CD8-positive, alpha-beta memory T cell (primary cell): ENCODE measurements at places on chromosomes 6 and 20. TPM values are rescaled to one million over a fixed set of nuclear protein-coding genes. Genes with fewer than 3 reads are reported as not detected.
A peak's percentile ranks its signal among the peaks of the same experiment; 100 is the strongest.

DNA sequence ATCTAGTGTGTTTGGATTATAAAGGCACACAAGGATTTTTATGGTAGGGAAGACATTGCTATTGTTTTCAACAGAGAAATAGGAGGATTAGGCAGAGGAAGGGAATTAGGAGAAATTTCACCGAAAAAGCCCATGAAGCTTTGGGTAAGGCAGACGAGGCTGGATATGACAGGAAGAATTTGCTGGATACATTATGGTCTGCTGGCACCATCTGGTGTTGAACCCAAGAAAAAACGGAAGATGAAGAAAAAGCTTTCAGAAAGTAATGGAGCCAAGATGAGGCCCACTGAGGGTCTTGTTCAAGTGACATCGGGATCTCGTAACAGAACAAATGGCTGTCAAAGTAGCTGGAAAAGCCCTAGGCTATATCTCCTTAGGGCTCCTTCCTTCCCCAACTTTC lies 56.5 kb downstream of the OR2J2 start:
- no peak overlapping the region for H3K4me3 ChIP-seq
- DNase-seq, result no peak
- no peaks in the 10 kb centered on the region for H3K4me1 ChIP-seq
- H3K27ac ChIP-seq, result no peak overlapping the region
- no peaks in the 10 kb centered on the region for H3K36me3 ChIP-seq

GRCh38 chr6:31822036-31822821 lies 5.3 kb upstream of the HSPA1B start:
- DNase-seq, result peak; percentile 63
- peak overlapping the region; percentile 93 for H3K27ac ChIP-seq
- H3K4me3 ChIP-seq, result peak overlapping the region; percentile 90
- H3K4me1 ChIP-seq, result peaks cover 50% of the 10 kb centered on the region

AFDN gene
- 19.0 TPM for total RNA-seq

- H3K27me3 ChIP-seq, result no peaks in the 10 kb centered on the region
- no peak overlapping the region for H3K4me3 ChIP-seq
- H3K27ac ChIP-seq, result no peak overlapping the region
These were observed 19.6 kb downstream of the RTN4IP1 start for GRCh38 chr6:106609699-106610098.

MSH5 gene
- 39.8 TPM for total RNA-seq

IPCEF1 gene
- 19.2 TPM for total RNA-seq

DNA sequence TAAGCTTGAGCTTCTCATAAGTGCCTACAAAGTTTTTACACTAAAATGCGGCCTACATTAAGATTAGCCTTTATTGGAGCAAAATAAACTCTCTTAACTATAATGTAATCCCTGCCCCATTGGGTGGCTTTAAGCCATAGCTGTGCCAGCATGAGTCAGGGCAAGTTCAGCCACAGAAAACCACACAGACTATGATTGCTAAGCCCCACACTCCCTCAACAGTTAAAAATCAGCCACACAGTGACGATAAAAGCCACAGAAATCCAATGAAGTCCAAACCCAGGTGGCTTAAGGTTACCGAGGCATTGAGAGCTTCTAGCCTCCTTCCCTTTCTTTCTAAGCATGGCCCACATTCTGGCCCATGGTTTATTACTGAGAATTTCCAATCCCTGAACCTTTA lies 61.6 kb downstream of the GRM1 start:
- no peak overlapping the region for H3K27ac ChIP-seq
- H3K4me3 ChIP-seq, result no peak overlapping the region
- H3K27me3 ChIP-seq, result no peaks in the 10 kb centered on the region
- DNase-seq, result no peak

HNF4A gene
- total RNA-seq, result not detected

GRCh38 chr6:115901896-115902295 lies 158.8 kb downstream of the FRK start:
- H3K4me1 ChIP-seq, result no peaks in the 10 kb centered on the region
- H3K27me3 ChIP-seq, result no peaks in the 10 kb centered on the region
- DNase-seq, result no peak
- no peak overlapping the region for H3K4me3 ChIP-seq

- H3K4me3 ChIP-seq, result no peak overlapping the region
- H3K27me3 ChIP-seq, result no peaks in the 10 kb centered on the region
- no peak overlapping the region for H3K27ac ChIP-seq
- H3K36me3 ChIP-seq, result no peaks in the 10 kb centered on the region
- no peaks in the 10 kb centered on the region for H3K4me1 ChIP-seq
These were observed 56.8 kb downstream of the NCR2 start for GRCh38 chr6:41392246-41392645.

- peaks cover 6% of the 10 kb centered on the region for H3K4me1 ChIP-seq
- H3K36me3 ChIP-seq, result no peaks in the 10 kb centered on the region
- H3K4me3 ChIP-seq, result peak overlapping the region; percentile 52
- DNase-seq, result peak; percentile 56
- no peaks in the 10 kb centered on the region for H3K27me3 ChIP-seq
These were observed 16.4 kb downstream of the ZNF311 start for GRCh38 chr6:28988536-28989311.

DNA sequence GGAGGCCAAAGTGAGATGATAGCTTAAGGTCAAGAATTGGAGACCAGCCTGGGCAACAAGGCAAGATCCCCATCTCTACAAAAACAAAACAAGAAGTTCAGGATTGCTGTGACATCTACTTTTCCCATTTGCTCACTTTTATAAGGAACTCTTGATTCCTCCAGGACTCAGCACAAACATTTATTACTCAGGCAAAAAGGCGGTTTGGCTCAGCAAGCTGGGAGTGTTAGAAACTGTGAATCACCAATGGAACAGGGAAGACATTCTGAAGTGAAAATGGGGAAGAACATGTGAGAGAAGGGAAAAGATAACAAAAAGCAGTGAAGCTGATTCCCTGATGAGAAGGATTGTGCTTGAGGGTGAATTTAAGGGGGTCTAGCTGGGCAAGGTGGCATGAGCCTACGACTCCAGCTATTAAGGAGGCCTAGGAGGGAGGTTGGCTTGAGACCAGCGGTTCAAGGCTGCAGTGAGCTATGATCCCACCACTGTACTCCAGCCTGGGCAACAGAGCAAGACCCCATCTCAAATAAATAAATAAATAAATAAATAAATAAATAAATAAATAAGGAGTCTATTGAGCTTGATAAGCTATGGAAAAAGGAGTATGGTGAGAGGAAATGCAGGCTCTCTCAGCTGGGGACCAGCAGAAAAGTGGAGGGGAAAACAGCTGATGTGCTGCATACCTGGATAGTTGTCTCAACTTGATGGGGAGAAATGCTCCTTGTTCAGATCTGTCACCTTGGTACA lies 65.4 kb upstream of the HDDC2 start:
- no peak overlapping the region for H3K4me3 ChIP-seq
- H3K27me3 ChIP-seq, result no peaks in the 10 kb centered on the region
- H3K27ac ChIP-seq, result no peak overlapping the region

DNA sequence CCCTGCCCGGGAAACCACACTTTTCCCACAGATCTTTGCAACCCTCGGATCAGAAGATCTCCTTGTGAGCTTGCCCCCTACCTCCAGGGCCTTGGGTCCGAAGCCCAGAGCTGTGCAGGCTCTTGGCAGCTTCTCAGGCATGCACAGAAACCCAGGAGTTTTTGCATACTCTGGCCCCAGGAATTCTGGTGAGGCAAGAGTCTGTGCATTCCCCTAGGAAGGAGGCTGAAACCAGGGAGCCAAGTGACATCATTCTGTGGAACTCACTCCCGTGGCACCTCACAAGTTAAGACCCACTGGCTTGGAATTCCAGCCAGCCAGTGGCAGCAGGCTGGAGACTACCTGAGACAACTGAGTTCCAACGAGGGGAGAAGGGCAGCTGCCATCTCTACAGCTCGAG lies 100.1 kb downstream of the TNFRSF21 start:
- no peak for DNase-seq
- H3K27me3 ChIP-seq, result no peaks in the 10 kb centered on the region
- H3K27ac ChIP-seq, result no peak overlapping the region
- H3K4me1 ChIP-seq, result no peaks in the 10 kb centered on the region
- no peak overlapping the region for H3K4me3 ChIP-seq

GRCh38 chr6:19070520-19070919 lies 683.4 kb downstream of the RNF144B start:
- no peaks in the 10 kb centered on the region for H3K36me3 ChIP-seq
- DNase-seq, result no peak
- no peak overlapping the region for H3K4me3 ChIP-seq
- H3K4me1 ChIP-seq, result no peaks in the 10 kb centered on the region
